ENCODE measurements at places on chromosomes 6 and 20.

DNA sequence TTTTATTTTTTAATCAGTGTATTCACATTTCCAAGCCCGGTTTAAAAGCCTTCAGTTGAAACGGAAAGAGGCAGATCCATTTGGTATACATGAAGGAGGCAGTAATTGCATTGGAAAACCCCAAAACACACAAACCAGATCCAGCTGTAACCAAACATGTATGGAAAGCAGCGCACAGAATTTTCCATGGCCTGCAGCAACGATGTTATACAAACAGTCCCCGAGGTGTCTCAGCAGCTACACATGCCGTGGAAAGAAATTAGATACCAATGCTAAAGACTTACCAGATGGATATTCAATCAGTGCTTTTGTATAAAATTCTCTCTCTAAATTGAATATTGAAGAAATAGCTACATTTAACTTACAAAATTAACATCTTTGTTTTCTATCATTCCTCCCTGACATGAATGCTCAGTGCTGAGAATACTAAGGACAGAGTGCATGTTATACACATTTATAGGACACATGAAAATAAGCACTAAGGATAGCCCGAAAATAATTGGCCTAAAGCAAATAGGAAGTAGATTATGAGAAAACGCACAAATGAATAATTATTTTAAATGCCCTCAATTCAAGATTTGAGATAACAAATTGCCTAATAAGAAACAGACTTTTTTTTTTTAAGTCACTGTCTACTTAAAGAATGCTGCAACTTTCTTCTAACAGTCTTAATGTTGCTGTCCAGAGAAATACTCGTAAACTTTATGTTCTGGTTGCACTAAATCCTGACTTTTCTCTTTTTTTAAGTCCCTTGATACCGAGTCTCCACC is 713.1 kb downstream of the HDGFL1 start:
- peak; percentile 9 for DNase-seq

- no peak for DNase-seq
Observed at GRCh38 chr6:100685747-100686146, 195.4 kb downstream of the ASCC3 start.

GRCh38 chr6:27441001-27441400 is 31.9 kb downstream of the ZNF184 start:
- DNase-seq = no peak

GRCh38 chr6:82617648-82618047 is 254.0 kb downstream of the TPBG start:
- DNase-seq = no peak

GRCh38 chr6:115882771-115883170 is 177.9 kb downstream of the FRK start:
- no peak for DNase-seq

GRCh38 chr20:63744574-63745423 is 5.2 kb downstream of the SLC2A4RG start:
- DNase-seq = no peak

DNA sequence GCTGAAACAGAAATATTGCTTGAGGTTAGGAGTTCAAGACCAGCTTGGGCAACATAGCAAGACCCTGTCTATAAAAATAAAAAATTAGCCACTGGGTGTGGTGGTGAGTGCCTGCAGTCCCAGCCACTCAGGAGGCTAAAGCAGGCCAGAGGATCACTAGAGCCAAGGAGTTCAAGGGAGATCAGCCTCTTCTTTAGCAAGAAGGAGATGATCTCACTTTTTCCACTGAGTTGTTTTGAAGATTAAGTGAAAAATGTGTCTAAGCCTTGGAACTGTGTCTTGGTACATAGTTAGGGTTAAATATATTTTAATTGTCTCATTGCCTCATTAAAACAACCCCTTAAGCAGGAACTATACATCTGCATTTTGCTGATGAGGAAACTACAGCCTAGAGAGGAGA is 279.0 kb upstream of the ZFP64 start:
- DNase-seq = no peak

GRCh38 chr6:13351271-13351670 is 22.9 kb upstream of the TBC1D7 start:
- no peak for DNase-seq

DNA sequence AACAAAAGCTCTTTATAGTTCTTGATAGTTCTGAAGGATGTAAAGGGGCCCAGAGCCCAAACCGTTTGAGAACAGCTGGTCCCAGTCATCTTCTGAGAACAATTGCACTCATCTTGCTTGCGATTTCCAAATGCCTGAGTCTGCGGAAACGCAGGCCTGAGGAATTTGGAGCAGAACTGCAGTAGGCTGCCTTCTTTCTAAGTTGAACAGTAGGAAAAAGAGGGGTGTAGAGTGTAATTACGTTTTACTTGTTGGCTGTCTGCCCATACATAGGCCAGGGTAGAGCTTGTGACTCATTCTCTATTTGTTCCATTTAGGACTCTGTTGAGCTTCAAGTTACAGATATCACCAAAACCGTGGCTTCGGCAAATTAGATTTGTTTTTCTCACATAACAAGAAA is 42.0 kb upstream of the KIF16B start:
- peak; percentile 79 for DNase-seq

GRCh38 chr20:50534567-50534966 is 24.4 kb downstream of the PTPN1 start:
- DNase-seq = peak; percentile 50

DNA sequence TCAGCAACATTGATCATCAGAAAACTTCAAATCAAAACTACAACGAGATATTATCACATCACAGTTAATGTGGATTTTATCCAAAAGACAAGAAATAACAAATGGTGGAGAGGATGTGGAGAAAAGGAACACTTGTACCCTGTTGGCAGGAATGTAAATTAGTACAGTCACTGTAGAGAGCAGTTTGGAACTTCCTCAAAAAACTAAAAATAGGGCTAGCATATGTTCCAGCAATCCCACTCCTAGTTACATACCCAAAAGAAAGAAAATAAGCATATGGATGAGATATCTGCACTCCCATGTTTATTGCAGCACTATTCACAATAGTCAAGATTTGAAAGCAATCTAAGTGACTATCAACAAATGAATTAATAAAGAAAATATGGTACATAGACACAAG is 887.7 kb upstream of the MAN1A1 start:
- DNase-seq = no peak

DNA sequence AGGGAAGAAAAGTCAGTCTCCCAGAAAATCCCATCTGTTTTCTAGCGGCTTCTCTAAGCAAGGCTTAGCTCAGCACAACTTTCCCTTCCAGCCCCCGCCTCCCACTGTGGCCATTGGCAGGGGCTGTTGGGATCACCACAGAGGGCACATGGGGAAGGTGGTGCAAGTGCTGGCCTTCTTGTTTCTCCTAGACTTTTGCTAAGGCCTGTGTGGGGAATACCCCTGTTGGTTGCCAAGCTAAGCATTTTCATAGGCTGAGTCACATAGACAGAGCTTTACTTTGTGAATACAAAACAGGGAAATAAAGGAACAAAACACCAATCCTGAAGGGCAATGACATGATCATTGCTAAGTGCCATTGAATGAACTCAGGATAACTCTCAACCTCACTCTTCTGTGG is 32.4 kb upstream of the TIAM2 start:
- DNase-seq = no peak

DNA sequence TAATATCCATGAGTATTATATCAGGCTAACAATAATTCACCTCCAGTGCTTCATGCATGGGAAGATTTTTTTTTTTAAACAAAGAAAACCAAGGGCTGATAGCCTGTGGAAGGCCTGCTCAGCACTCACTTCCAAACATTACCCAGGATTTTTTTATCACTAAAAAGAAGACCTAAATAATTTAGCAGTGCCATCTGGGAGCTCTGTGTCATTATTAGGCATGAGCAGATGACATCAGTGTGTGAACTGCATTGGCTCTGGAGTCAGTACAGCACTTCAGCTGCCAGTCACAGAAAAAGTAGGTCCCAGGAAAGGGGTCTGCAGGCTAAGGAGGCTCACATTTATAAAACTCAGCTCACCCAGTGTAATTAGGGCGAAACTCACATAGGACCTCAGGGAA is 94.8 kb downstream of the COL21A1 start:
- DNase-seq = no peak

Measured in A673 (cell line).